NCI-H748 treated with DMSO at 0.1 percent for 48 hours (cell line): ENCODE measurements at places on chromosomes 1 and 21.
A peak's percentile ranks its signal among the peaks of the same experiment; 100 is the strongest.

GRCh38 chr21:32914424-32915039 is 111.2 kb upstream of the OLIG2 start:
- DNase-seq: no peak

DNA sequence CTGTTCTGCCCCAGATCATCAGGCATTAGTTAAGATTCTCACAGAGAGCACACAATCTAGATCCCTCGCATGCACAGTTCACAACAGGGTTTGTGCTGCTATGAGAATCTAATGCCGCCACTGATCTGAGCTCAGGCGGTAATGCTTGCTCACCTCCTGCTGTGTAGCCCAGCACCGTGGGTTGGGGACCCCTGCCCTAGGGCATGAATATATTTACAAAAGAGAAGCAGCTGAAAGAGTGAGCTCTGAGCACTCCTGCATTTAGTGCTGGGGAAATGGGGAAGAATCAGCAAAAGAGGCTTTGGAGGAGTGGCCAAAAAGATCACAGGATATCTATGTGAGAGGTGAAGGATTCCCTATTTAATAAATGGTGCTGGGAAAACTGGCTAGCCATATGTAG is 5.6 kb downstream of the CFAP57 start:
- DNase-seq: no peak

DNA sequence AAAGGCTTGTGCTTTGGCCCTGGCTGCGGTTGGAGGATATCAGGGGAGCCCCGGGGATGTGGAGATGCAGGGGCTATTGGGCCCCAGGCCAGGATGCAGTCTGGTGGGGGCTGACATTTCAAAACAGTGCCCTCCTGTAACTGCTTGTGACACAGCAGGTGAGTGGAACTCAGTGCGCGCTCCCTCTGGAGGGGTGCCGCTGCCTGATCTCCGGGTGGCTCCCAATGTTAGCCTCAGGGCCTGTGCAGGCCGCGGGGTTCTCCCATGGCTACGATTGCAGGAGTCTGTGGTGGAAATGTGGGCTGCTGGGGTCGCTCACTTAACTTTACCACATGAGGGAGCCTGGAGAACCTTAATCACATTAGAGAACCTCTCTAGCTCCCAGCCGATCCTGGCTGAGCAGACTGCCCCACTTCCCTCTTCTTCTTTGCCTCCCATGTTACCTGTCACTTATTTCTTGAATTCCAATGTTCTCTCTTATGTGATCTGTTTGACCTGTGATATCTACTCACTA is 163.2 kb downstream of the FMN2 start:
- no peak for DNase-seq

DNA sequence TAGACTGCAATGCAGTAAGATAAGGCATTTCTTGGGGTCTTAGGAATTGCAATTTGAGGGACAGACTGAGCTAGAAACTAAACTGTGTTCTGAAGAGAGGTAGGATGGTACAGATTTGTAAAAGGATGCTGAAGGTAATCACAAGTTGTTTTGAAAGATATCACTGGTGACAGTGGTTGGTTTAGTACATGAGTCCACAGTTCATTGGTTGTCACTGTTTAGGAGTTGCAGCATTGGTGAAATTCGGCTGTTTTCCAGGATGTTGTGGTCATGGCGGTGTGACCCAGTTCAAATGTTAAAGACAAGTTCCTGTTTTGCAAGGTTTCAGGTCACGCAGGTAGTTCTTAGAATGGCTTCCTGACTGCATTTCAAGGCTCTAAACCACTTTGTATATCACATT is 292.8 kb upstream of the B3GALT2 start:
- no peak for DNase-seq

DNA sequence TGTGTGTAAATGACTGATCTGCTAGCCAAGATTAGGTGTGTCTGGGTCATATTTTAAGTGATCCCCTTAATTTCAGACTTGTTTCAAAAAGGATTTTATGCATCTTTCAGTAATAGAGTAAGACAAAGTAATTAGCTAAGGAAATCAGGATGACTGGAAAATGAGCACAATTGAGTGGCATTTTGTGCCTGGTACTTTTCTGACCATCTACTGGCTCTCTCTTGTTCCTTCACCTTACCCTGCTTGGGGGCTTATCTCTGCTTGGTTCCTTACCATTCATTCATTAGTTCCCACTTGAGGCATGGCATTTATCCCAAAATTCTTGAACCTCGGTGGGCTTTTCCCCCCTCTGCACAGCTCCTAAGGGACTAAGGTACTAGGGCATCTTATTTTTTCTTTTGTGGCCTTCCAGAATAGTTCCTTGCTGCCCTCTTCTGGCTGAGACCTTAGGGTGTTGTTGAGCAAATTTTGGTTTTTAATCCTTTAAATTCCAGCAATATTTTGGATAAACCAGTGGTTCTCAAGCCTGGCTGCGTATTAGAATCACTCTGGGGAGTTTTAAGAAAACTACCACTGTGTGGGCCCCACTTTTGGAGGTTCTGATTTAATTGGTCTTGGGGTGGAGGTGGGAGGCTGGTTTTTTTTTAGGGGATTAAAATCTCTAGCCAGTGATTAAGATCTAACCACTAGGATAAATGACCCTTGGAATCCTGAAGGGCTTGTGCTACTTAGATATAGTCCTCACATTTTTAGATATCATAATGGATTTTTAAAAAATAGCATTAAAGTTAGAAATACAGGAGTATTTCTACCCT is 50.8 kb downstream of the HS2ST1 start:
- DNase-seq: peak; percentile 2

GRCh38 chr1:79006564-79006963 is at the start of gene ADGRL4:
Gene ADGRL4, minus strand, starts transcription at chr1:79006730. Its CDS starts 76 bp downstream, at chr1:79006654.
- no peak for DNase-seq

GRCh38 chr1:223852337-223852736 is 6.6 kb upstream of the TP53BP2 start:
- no peak for DNase-seq

GRCh38 chr1:203316626-203317093 is 11.3 kb downstream of the BTG2 start:
- no peak for DNase-seq

- DNase-seq: no peak
Measured at GRCh38 chr1:119001181-119002027, 13.3 kb upstream of the TBX15 start.

GRCh38 chr1:228079601-228080263 is 2.8 kb upstream of the ARF1 start:
- DNase-seq: no peak

DNA sequence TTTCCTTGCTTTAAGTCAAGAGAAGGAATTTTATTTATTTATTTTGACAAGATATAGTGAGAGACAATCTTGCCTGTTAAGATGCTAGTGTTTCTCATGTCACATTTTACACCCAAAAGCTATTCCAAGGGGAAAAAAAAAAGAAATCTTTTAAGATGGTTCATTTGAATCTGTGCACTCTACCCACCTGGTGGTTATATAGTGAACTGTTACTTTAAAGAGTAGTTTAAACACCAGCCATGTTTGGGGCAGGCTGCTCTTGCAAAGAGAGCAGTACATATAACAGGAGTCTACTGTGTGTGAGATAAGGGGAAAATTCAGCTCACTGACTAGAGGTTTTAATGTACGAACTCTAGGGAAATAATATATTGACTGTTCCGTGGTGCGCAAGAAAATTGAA is 3.3 kb upstream of the ELAVL4 start:
- DNase-seq: peak; percentile 76

DNA sequence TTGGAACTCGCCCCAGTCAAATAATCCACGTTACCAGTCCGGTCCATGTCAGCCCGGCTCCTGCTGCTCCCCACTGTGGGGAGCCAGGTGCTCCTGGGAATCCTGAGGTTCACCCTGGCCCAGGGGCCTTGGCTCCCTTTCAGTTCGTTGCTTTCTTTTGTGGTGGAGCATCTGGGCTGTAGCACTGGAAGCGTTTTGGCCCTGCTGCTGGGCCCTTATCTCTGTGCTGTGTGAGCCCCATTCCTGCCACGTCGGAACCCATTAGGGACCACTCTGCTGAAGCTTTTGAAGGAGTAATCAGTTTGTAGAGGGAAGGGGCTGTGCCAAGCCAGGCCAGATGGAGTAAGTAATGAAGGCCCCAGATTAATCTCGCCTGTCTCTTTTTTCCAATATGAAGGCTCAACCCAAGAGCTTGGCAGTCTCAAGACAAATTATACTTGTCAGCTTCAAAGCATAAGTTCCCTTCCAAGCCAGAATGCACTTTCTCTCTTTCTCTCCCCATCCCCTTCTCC is 82.3 kb downstream of the PGM1 start:
- DNase-seq: no peak

DNA sequence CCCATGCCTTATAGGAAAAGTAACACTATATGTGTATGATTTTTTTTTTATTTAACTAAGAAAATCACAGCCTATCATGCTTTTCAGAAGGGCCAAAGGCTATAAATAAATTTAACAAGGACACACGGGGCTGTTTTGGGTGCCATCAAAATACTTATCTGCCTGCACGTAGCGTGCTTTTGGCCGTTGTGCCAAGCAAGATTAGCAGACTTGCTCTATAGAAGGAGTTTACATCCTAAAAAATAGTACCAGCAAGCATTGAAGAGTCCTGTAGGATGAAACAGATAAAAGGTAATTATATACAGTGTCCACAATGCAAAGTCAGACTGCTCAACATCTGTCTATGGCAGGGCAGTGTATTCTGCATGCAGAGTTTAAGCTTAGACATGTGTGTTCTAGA is 3.7 kb downstream of the OLIG1 start:
- DNase-seq: no peak

DNA sequence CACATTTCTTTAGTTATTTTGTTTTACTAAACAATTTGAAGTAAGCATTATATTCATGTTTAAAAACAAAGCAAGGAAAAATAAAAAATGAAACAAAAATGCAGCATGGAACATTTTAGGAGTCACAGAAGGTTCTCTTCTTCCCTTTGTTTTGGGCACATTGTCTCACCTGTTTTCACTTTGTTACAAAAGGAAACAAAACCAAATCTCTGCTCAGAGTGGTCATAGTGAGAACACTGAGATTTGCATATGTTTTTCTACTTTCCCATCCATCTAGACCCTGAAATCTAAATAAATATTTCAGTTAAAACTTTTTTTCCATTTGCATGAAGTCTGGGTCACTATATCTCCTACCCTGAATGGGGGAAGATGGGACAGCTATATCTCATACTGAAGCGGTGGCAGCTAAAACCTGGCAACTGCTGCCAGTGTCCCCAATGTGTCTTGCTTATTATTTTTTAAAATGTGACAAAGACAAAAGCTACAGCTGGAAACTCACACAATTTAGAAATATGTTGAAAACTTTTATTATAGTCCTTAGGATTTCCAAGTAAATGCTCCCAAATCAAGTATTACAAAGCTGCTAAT is 3.5 kb downstream of the EXOC8 start:
- no peak for DNase-seq

- DNase-seq: no peak
Measured at GRCh38 chr1:231419147-231419546, 2.9 kb downstream of the EGLN1 start.

DNA sequence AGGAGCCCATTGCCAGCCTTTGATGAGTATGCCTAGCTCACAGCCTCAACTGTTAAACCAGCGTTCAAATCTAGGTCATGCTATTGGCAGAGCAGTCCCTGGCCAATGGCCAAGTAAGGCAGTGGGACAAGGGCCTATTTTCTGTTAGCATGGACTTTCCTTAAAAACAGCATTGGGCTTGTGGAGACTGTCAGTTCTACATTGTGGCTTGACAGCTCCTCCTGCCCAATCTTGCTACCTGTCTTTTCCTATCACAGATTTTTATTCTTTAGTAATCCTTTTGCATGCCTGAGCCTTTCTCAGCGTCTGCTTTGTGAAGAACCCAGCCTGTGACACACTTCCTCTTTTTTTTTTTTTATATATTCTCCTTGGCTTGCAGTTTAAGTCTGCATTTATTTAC is 56.4 kb downstream of the DIP2A start:
- no peak for DNase-seq

DNA sequence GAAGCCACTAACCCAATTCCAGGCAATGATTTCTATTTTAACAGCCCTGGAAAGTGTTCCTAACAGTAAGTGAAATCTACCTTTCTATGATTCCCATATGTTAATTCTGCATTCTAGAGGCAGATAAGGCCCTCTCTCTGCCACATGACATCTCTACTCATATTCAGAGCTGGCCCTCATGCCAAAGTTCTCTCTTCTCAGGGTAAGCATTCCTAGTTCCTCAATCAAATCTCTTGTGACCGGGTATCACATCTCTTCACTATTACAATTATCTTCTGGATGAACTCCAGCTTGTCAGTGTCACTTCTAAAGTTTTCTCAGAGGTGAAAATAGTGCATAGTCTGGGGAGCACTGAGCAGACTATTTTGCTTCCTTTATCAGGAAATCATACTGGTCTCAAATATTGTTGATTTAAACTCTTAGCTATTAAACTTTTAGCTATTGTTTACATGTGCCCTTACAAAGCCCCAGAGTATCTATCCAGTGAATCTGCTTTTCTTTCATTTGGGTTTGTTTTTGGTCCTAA is 66.4 kb upstream of the TNFSF18 start:
- DNase-seq: no peak

- DNase-seq: no peak
Measured at GRCh38 chr1:61285371-61285885, 203.1 kb downstream of the NFIA start.

DNA sequence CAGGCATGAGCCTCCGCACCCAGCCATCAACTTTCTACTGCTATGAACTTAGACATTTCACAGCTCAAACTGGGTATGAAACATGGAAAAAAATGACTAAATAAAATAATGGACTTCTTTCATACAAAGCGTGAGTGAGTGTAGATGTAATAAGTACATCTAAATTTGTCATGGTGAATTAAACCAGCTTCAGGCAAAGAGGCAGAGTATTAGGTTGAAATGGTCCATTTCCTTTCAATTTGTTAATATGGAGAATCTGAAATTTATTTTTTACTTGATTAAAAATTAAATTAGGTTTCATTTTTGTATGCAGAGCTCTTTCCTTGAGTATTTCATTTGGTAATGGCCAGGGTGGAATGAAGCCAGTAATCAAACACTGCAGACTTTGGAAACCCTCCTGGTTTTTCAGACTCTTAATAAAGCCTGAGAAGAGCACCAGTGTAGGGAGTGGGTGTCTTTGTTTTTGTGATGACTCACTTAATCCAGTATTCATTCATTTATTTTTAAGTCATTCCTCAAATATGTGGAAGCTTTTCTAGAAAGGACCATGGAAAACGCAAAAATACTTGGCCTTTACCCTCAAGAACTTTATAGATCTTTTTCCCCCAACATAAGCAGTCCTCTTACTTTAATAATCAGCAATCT is 49.2 kb downstream of the ALG14 start:
- DNase-seq: no peak

DNA sequence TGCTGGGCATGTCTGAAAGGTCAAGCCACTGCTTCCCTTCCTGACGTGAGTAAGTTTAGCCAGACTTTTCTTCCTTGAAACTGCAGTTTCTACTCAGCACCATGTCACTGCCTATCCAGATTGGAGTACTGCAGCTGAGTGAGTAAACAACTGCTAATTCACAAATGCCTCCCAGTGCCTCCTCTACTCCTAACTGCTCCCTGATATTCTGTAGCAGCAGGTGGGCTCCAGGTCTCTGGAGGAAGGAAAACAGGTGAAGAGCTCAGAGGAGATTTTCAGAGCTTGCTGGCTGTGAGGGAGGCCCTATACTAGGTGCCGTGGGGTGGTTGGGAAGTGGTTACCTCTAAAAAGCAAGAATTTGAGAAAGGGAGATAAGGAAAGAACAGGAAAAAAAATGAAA is 96.5 kb downstream of the KIF14 start:
- no peak for DNase-seq

- no peak for DNase-seq
Measured at GRCh38 chr1:115051850-115052249, 22.2 kb downstream of the TSHB start.

GRCh38 chr1:71653952-71654351 is 573.1 kb upstream of the ZRANB2 start:
- no peak for DNase-seq
